NCI-H524 (cell line): ENCODE measurements at places on chromosomes 7 and 10.
A peak's percentile ranks its signal among the peaks of the same experiment; 100 is the strongest.

GRCh38 chr10:33921970-33922605 lies 587.6 kb upstream of the NRP1 start:
- DNase-seq, result no peak

GRCh38 chr10:2575460-2575859 lies 491.9 kb upstream of the PFKP start:
- no peak for DNase-seq

DNA sequence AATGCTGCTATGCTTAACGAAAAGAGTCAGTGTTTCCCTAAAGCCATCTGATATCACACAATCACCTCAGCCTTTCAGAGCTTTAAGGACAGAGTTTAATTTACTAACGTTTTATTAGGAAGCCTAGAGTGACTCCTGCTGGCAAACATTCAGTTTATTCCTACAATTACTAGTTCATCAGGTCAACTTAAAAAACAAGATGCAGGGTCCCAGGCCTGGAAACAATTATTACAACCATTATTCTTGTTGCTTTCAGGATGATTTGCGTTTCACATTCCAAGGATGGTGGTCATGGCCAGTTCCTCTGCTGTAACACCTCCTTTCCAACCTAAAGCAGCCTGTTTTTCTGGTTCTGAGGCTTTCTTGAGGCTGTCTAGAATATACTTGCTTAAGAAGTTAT lies 1.5 kb upstream of the FAM53B start:
- DNase-seq, result no peak

GRCh38 chr10:43749940-43750552 lies 101.4 kb upstream of the ZNF32 start:
- no peak for DNase-seq

- DNase-seq, result peak; percentile 38
These were observed 2.1 kb downstream of the PCOLCE start for GRCh38 chr7:100604028-100604975.

GRCh38 chr10:130472236-130472635 lies 336.0 kb downstream of the GLRX3 start:
- no peak for DNase-seq
